Fibroblast of the aortic adventitia (primary cell): ENCODE measurements at places on chromosomes 3 and 15.
A peak's percentile ranks its signal among the peaks of the same experiment; 100 is the strongest.

DNA sequence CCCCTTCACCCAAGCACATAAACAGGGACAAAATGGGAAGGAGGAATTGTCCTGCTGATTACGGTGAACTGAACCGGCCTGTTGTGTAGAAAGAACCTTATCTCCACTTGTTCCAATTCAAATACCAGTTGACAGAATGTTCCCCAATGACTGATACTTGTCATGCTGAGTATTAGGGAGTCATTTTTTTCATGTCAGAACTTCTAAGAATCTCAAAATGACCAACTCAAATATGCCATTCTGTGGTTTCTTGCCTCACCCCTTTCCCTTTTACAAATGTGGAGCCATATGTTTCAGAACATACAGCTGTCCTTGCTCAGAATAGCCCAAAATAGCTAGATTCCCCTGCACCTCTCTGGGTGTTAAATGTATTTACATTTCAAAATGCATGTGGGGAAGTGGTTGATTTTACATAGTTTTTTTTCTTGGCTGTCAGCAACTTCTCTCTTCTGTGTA is 405.9 kb upstream of the TBL1XR1 start:
- DNase-seq: no peak

GRCh38 chr3:171328419-171329082 is 131.7 kb downstream of the TNIK start:
- peak; percentile 60 for DNase-seq

DNA sequence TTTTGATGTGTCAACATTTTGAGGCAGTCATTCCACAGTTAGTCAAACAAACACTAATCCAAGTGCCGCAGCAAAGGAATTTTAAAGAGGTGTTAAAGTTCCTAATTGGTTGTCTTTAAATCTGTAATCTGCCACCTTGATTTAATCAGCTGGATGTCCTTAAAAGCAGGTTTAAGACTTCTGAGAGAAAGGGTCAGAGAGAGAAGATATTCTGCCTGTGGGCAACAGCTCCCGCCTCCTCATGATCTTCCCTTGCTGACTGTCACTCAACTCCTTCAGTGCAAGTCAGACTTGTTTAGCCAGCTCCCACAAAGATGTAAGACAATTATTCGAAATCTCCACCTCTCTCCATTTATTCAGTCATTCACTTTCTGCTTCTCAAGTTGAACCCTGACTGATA is 92.6 kb upstream of the MYRIP start:
- DNase-seq: no peak

DNA sequence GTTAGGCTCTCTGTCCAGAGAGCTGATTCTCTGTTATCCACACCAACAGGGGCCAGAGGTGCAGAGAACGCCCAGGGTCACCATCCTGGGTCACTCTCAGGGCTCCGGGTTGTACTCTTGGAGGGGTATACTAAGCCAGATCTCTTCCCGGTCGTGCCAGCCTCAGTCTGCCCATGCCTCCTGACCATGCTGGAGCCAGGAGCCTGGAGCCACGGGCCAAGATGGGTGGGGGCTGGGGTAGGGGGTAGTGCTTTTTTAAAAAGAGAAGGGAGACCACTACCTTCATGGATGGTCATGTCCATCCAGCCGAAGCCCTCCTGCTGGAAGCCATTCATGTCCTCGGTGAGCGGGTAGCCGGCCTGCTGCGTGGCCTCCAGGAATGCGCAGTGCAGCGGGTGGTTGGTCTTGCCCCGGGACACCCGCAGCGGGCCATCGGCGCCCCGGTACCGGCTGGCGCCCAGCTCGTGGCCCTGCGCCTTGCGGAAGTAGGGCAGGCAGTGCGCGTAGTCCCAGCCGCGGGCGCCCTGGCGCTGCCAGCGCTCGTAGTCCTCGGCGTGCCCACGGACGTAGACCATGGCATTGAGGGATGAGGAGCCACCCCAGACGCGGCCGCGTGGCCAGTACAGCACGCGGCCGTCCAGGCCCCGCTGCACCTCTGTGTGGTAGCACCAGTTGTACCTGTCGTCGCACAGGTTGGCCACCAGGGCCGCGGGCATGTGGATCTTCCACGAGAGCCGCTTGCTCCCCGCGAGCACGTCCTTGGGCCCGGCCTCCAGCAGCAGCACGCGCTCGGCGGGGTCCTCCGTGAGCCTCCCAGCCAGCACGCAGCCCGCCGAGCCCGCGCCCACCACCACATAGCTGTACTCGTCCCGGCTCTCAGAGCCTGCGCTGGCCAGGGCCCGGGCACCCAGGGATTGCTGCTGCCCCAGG is 22.9 kb downstream of the CHDH start:
- no peak for DNase-seq

DNA sequence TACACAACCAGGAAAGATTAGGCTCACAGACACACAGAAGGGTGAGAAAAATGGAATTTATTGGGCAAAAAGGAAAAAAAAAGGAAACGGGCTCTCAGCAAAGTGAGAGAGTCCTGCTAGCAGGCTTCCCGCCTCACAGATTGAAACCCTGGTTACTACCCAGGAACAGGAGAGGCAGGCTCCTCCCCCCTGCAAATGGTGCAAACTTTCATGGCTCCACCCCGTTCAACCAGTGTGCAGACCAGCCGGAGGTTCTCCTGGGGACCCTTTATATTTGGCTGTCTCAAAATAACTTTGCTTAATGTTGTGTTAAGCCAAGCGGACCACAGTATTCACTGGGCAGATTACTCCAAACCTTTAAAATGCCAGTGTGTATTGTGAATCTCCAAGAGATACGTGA is 40.3 kb downstream of the IL1RAP start:
- DNase-seq: no peak

GRCh38 chr15:92806763-92807162 is 93.4 kb upstream of the CHD2 start:
- DNase-seq: no peak

DNA sequence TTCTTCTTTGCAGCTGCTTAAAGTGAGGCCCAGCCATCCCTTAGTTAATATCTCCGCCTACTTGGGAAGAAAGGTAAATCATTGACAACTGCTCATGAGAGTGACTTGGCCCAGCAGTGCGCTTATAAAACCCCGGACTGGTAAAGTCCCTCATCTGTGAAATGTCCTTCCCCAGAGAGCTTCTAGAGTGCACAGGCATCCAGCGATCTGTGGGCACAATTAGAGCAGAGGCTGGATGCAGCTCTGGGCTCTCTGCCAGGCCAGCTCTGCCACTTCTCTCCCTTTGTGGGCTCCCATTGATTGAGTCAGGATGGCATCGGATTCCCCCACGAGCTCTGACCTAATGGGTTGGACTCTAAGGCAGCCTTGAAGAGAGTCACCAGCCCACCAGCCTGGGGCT is 219.0 kb upstream of the LINGO1 start:
- DNase-seq: no peak

GRCh38 chr15:65801229-65801805 is 9.2 kb upstream of the DENND4A start:
- DNase-seq: no peak

GRCh38 chr15:90862964-90863778 is 5.2 kb upstream of the FURIN start:
- peak; percentile 48 for DNase-seq

DNA sequence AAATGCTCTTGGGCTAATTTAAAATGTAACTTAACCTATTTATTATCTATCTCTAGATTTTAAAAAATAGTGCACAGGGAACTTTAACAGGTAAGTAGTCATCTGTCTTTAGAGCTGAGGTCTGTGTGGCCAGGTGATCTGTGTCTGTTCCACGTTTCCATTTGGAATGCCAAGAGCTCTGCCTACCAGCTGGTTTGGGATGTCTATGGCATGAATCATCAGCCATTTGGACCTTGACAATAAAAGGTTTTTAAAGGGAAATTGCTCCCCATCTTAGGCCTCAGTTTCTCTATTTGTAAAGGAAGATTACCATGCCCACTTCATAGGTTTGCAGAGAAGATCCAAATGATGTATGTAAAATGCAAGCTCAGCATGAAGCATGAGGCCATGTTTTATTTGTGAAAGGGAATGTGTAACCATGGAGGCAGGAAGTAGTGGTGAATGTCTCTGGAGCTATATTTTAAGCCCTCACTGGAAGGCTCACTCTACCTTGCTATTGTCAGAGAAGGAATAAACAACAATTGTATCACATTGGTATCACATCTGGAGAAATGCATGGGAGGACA is 548.1 kb upstream of the LMCD1 start:
- no peak for DNase-seq
